ENCODE measurements at places on chromosomes 16 and 17.

- DNase-seq, result no peak
Observed at GRCh38 chr17:40321961-40322357, 13.0 kb downstream of the RARA start.

DNA sequence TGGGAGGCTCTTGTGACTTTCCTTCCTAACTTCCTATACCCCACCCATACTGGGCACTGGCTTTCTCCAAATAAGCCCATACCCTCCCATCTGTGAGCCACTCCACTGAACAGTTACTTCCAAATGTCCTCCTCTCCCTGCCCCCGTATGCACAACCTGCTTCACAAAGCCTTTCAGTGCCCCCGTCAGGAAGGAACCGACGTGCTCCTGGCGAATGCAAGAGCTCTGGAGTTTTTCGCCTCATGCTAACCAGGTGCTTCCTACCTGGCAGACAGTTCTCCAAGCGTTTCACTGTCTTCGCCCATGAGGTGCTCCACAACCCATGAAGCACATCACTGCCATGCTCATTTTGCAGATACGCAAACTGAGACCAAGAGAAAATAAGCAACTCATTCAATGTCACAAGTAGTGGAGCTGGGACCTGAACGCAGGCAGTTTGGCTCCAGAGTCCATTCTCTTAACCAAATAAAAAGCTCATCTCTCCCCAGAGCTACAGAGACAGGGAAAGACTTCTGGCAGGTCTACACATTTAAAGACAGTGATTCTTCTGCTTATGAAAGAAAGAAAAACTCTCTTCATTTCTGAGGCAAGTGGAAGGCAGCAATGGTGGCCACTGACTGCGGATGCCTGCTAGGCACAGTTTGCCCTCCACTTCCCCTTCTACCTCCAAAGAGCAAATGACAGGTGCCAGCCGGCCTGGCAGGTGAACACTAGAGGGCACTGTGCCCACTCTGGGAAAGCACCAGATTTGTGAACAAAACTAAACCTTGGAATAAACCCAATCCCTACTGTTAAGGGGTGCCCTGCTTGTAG is 23.8 kb downstream of the SPHK1 start:
- DNase-seq, result peak; percentile 47

DNA sequence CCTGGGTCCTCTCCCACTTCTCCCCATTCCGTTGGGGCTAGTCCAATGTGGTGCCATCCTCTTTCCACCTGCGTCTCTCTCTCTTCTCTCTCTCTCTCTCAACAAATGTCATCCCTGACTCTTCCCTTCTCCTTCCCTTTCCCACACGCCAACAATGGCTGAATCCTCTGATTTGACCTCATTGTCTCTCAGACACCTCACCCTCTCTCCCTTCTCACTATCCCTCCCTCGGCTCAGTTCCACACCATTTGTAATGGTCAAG is 628 bp upstream of the ZNF18 start:
- no peak for DNase-seq

DNA sequence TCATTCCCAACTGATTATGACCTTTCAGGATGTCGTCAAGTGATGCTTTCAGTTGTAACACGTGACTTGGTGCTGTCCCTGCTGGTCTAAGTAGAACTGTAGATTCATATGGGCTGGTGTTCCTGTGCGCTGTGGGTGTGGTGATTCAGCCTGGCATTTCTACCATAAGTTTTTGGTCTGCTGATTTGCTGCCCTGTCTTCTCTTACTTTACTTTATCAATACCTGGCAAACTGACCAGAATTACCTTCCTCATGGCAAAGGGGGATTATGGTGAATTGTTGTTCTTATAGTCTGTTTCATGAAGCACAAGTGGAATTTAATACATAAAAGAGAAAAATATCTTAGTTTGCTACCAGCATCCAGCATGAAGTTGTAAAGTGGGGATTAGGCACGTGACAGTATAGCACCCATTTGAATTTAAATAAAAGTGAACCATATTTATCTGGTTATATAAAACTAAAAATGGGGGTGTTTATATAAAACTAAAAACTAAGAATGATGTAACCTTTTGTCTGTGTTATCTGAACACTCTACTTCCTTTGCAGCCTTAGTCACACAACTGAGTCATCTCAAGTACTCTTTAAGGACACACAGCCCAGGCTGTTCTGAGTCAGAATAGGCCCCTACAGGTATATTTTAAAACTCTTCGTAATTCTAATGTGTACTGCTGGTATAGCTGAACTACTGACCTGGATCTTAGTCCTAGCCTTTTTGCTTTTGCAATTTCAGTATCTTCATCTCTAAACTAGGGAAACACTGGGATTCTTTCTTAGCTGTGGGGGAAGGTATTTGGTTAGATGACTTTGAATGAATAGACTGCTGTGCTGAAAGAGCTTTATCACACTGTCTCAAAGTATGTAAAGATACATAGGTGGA is 28.3 kb downstream of the TTC19 start:
- DNase-seq, result peak; percentile 17

- DNase-seq, result no peak
Observed at GRCh38 chr16:68289202-68289601, 21.5 kb downstream of the SLC7A6OS start.

- DNase-seq, result no peak
Observed at GRCh38 chr17:67613961-67614360, 103.8 kb upstream of the NOL11 start.

DNA sequence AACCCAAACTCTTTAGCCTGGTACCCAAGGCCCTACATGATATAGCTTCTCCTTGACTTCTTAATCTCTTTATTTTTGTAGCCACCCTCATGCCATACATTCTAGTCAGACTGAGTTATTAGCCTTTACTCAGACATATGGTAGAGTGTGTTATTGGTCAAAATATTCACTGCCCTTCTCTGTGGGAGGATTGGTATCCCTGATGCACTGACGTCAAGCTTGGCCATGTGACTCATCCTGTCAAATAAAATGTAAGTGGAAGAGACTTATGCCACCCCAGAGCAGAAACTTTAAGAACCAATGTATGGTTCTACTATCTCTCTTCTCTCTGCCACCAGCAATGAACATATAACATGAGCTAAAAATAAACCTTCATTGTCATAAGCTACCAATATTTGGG is 12.2 kb upstream of the BEAN1 start:
- DNase-seq, result no peak

DNA sequence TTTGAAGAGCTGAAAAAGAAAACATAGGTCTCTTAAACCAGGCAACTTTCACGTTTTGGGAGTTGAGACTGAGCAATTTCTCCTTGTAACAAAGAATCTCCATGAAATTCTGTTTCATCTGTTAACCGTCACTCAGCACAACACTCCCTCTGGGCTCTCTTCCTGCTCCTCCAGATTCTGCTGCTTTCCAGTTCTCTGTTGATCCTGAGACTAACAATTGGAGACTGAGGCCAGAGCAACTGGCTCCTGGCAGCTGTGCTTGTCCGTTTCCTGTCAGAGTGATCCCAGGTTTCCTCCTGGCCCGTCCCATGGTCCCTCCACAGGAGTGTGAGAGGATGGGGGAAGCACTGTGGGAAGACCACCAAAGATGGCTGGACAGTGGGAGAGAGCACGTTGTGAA is 32.5 kb downstream of the IST1 start:
- no peak for DNase-seq

GRCh38 chr17:74345433-74346241 is 16.0 kb downstream of the BTBD17 start:
- DNase-seq, result no peak

DNA sequence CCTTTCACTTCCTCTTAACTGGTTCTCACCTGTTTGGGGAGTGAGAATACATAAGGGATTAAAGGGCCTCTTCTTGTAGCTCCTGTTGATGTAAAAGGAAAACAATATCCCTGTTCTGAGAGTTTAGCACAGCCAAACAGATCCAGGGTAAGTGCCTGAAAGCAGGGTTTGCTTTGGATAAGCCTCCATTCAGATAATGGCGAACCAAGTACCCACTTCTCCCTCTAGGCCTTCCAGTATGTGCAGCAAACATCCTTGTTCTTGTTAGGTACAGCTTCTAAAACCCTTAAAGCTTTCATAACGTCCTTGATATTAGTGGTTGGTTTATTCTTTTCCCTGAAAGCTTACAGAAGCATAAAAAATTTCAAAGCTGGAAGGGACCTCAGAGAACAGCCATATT is 130.6 kb upstream of the DNAH9 start:
- DNase-seq, result no peak

DNA sequence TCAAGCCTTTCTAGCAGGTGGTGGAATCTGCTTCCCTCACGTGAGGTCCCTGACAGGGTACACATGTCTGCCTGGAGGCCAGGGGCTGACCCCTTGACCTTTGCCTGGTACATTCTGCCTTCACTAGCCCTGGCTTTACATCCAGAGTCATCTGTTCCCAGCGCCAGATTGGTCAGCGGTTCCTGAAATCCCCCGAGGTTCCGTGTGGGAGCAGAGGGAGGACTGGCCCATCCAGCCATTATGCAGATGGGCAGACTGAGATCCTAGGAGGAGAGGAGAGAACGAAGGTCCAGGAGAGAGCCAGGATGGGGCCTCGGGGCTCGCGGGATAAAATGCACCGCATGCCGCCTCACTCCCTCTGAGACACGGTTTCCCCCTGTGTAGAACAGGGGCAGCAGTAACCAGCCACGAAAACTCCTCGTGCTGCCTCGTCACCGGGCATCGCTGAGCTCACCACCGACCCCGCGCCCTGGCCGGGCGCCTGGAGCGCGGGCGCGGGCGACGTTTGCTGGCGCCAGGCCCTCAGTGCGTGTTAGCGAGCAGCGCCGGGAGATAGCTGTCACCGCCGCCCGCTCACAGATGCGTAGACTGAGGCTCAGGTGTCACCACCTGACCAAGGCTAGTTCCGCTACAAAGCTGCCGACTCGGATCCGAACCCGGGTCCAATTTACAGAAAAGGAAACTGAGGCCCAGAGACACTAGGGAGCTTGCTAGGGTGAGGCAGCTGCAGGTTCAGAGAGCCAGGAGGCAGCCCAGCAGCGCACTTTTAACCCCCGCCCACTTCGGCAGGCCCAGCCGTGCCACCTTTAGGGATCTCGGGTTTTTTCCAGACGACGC is 811 bp upstream of the MAP2K3 start:
- DNase-seq, result no peak

DNA sequence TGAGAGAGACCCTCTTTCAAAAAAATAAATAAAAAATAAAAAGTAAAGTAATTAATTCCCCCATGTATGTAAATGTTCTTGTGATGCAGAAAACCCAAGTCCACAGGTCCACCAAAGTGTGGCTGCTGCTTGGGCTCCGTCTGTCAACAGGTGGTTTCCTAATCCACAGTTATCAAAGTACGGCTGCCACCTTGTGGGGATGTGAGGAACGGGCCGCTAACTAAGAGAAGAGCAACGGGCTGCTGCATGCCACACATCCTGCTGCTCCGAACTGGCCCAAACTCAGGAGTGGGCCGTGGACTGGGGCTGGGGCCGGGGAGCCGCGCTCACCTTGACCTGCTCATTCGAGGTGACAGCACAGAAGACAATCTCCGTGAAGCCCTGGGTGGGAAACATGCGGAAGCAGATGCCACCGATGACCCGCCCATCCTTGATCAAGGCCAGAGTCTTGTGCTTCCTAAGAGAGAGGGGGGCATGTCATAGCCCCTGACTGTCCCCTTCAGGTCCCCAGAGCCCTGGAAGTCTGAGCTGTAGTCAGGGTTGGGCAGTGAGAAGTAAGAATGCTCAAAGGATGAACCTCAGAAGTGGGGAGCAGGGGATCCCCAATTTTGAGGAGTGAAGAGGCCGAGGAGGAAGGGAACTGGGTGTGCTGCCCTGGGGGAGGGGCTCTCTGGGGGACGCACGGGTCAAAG is 4.3 kb downstream of the KAT2A start:
- DNase-seq, result peak; percentile 71

DNA sequence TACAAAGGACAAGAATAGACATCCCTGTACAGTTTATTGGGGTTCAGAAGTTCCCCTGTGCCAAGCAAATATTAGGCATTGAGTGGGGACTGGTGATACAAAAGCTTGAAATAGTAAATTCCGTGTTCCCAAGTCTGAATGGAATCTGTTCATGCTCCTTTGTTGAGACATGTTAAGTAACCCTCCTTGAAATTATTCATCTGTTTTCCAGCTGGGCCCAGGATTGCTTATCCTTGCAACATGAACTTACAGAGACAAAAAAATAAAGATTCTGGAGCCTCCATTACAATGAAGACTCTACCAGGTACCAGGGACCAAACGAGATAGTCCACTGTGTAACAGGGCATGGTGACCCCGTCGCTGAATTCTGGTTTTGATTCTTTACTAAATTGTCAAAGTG is 6.1 kb upstream of the CCL8 start:
- no peak for DNase-seq

- no peak for DNase-seq
Observed at GRCh38 chr16:26133416-26134093, 441.8 kb downstream of the HS3ST4 start.

DNA sequence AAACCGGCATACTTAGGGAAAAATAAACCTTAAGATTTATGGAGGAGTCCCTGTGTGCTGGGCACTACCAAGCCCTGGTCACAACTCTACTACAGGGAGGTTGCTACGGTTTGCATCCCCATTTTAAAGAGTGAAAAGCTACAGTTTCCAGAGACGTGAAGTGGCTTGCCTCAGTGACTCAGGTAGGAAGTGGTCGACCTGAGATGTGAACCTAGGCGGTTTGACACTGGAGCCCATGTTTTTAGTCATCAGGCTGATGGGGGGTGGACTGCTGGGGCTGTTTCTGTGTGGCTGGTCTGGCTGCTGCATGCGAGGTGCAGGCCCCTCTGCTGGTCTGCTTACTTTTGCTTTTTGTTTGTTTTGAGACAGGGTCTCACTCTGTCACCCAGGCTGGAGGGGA is 6.6 kb downstream of the COX6A2 start:
- peak; percentile 61 for DNase-seq

GRCh38 chr16:69762814-69763598 is 874 bp downstream of the WWP2 start:
- no peak for DNase-seq

GRCh38 chr16:14629612-14629918 is 495 bp downstream of the PARN start:
- no peak for DNase-seq

- DNase-seq, result no peak
Observed at GRCh38 chr16:23597003-23597756, 1.1 kb upstream of the NDUFAB1 start.

DNA sequence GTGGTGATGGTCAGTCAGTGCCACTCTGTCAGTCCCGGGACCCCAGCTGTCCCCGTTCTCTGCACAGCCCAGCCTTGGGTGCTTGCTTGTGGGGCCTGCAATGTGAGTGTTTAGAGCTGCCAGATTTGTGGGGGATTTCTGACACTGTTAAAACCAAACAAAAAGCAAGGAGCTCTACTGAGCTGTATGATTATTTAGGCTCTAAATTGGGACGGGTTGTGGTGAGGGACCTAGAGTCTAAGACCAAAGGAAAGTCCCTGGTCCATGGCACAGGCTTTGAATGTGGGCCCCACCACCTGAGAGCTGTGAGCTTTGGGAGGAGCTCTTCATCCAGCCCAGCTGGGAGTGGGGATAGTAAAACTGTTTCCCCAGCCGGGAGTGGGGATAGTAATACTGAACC is 63.3 kb downstream of the KSR1 start:
- DNase-seq, result no peak

- DNase-seq, result no peak
Observed at GRCh38 chr16:1316033-1316405, 6.6 kb downstream of the UBE2I start.

- no peak for DNase-seq
Observed at GRCh38 chr17:11404431-11405276, 163.6 kb downstream of the SHISA6 start.

- DNase-seq, result no peak
Observed at GRCh38 chr17:28385406-28385805, 13.9 kb downstream of the SARM1 start.

- no peak for DNase-seq
Observed at GRCh38 chr17:38326996-38327792, 16.6 kb downstream of the GPR179 start.
